ENCODE measurements at places on chromosomes 5 and 9.

DNA sequence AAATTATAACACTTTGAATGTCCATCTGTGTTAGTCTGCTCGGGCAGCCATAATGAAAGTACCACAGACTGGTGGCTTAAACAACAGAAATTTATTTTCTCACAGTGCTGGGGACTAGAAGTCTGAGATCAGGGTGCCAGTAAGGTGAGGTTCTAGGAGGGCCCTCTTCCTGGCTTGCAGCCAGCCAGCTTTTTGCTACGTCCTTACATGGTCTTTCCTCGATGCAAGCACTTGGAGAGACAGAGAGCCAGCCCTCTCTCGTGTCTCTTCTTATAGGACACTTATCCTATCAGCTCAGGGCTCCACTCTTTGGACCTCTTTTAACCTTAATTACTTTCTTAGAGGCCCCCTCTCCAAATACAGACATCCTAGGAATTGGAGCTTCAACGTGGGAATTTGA is 351.8 kb downstream of the SPOCK1 start:
- DNase-seq, result no peak

DNA sequence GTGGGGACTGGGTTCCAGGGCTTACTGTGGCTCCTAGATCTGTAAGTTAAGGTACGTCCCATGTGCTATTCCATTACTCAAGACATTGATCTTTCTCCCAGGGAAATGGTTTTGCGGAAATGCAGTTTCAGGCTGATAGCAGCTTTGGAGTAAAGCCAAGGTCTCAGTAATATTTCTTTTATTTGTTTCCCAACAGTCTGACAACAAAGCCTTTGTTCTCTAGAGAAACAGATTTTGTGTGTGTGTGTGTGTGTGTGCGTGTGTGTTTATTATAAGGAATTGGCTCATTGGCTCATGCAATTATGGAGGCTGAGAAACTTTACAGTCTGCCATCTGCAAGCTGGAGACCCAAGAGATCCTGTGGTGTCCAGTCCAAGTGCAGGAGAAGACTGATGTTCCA is 12.1 kb upstream of the POC5 start:
- DNase-seq, result no peak

DNA sequence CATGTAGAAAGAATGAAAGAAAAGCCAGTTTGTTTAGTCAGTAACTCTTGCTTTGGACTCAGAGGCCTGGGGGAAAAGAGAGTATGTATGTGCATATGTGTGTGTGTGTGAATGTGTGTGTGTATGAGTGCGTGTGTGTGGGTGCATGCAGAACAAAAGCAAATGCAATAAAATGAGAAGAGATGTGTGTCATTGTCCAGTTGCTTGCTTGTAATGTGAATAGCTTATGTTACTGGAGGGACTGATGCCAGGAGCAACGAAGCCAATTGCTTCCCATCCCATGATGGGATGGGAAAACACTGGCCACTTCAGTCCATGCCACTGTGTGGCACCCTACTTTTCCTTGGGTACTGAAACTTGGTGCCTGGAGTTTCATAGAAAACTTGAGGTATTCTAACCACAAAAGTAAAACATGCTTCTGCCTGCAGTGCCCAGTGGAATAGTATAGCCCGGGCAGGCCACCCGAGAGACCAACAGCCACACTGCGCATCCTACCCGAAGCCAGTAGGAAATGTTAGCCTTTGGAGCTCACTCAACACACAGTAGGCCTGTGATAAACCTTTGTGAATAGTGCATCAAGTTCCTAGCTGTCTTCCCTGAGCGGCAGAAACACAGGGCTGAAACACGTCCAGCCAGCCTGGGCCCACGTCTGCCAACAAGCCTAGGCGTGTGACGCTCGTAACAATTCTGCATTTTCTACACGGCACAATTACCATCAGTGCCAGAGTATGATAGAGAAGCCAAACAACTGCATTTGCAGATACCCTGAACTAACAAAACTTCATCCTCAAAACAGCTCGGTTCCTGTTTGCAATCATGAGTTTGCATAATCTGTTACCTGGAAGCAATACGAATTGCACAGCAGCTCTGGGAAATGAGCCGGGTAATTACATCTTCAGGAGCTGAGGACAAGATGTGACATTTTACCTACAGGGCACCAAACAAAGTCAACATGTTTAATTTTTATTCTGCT is 198.1 kb downstream of the SYK start:
- no peak for DNase-seq

DNA sequence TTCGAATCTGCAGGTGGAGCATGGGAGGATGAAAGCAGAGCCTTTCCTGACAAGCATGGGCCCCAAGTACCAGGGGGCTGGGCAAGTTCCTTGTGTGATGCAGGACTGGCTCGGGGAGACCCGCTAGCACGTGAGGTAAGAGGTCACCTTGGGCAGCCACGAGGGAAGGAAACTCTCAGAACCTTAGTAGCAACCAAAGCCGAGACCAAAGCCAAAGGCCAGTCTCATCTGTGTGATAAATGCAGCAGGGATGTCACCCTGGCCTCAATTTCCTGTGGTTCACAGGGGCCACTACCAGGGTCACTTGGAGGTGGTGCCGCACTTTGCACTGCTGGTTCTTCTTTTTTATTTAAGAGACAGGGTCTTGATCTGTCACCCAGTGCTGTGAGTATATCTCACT is 39.5 kb downstream of the PRRT1B start:
- DNase-seq, result no peak

GRCh38 chr5:139694556-139695177 is 46.5 kb downstream of the CXXC5 start:
- no peak for DNase-seq

DNA sequence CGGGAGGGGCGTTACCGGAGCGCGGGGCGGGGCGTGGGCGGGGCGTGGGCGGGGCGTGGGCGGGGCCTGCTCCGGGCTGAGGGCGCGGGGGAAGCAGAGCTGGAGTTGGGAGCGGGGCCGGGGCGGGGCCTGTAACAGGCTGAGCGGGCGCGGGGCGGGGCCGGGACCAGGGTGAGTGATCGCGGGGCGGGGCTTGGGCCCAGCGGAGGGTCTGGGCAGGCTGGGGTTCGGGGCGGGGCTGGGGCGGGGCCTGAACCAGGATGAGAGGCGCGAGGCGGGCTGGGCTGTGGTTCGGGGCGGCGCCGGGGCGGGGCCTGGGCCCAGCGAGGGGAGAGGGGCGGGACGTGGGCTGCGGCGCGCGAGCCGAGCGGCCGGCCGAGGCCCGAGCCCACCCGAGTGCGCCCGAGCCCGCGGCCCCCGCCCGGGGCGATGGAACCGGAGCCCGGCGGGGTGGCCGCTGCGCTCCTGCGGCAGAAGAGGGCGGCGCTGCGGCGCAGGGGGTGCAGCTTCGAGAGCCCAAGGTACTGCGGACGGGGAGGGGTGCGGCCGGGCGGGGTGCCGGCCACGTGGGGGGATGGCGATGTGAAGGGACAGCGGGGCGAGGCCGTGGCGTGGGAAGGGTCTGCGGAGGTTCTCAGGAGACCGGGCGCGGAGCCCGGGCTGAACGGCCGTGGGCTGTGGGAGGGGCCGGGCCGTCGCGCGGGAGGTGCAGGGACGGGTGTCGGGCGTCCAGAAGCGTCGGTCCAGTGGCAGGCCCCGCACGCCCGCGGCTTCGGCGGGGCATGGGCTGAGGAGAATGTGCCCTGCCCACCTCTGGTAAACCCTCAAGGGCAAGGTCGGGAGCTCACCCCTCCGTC is 39.5 kb upstream of the GARNL3 start:
- DNase-seq, result peak; percentile 99

- DNase-seq, result no peak
These were observed 14.6 kb downstream of the FGF1 start for GRCh38 chr5:142671266-142671665.

DNA sequence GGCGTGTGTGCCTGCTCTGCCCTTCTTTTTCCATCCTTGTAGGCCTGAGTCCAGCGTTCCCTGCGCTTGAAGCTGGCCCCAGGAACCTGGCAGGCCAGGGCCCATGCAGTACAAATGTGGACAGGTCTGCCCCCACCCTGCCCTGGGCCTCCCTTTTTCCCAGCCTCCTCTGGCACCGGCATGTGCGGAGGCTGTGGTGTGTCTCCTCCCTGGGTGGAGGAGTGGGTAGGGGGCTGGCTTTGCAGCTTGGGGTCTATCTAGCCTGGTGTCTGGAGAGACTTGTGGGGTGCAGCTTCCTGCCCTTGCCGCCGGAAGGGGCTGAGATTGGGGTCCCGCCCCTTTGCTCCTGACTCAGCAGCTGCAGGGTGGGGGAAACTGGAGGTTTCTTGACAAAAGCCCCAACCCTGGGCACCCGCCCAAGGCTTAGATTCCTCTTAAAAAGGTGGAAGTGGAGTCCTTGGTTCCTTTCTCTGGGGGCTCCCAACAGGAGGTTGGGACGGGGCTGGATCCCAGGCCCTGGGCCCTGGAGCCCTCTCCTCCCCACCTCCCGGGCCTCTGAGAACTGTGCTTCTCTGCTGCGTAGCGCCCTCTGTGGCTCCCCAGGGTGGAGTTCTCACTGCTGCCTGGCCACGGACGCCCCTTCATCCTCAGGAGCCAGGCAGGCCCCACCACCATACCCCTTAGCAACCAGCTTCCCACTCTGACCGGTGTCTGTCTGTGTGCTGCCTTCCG is 18.0 kb downstream of the RXRA start:
- no peak for DNase-seq

DNA sequence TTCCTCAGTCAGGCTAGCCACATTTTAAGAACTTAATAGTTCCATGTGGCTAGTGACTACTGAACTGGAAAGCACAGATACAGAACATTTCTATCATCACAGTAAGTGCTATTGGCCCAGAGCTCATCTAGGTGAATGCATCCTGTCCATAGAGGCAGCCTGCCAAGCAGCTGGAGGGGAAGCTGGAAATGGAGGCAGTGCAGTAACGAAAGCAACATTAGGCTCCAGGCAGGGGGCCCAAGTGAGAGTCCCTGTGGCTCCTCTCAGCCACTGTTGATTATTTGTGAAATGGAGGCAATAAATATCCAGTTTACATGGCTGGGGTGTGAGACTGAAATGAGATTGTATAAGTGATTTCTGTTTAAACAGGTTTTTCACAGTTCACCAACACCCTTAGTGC is 227.2 kb upstream of the KLF9 start:
- peak; percentile 66 for DNase-seq

DNA sequence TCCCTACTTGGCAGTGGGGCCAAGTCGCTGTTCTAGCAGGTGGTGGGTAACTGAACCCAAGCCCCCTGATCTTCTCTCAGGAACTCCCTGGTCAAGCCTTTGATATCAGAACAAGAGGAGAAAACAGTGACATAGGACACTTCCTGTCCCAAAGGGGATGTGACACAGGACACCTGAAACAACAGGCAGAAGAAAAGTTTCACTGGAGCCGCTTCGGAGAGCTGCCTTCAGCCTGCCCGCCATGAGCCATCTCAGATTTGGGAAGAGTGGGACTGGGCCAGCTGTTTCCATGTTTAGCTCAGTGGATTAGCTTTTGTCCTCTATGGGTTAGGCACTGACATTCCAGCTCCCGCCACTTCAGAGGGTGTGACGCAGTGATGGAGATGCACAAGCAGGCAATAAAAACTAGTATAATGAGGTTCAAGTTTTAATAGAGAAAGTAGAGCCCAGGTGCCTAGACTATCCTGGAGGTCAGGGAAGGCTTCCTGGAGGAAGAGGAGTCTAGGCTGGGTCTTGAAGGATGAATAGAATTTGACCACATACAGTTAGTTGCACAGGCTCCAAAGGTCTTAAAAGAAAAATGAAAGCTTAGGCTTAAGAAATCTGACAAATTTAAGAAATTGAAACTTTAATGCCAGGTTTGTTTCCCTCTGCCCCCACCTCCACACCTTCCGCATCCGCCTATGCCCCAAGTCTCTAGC is 104.1 kb upstream of the SPRY4 start:
- DNase-seq, result no peak

GRCh38 chr5:76385540-76385939 is 17.5 kb upstream of the IQGAP2 start:
- DNase-seq, result no peak

DNA sequence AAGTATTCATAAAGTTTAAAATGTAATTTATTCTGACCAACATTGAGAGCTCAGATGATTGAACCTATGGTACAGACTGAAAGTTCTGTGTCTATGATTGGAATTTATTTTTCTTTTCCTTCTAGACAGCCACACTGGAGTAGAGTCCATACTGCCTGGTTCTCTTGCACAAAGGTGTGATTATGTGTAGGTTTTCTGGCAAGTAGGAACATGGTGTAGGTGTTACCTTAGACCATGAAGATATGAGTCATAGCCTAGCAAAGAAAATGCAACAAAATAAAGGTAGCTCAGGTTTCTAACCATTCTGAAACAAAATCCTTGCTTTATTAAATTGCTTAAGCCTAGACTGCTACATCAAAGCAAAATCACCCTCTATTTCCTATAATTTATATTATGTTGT is 143.4 kb downstream of the CDH12 start:
- DNase-seq, result no peak

DNA sequence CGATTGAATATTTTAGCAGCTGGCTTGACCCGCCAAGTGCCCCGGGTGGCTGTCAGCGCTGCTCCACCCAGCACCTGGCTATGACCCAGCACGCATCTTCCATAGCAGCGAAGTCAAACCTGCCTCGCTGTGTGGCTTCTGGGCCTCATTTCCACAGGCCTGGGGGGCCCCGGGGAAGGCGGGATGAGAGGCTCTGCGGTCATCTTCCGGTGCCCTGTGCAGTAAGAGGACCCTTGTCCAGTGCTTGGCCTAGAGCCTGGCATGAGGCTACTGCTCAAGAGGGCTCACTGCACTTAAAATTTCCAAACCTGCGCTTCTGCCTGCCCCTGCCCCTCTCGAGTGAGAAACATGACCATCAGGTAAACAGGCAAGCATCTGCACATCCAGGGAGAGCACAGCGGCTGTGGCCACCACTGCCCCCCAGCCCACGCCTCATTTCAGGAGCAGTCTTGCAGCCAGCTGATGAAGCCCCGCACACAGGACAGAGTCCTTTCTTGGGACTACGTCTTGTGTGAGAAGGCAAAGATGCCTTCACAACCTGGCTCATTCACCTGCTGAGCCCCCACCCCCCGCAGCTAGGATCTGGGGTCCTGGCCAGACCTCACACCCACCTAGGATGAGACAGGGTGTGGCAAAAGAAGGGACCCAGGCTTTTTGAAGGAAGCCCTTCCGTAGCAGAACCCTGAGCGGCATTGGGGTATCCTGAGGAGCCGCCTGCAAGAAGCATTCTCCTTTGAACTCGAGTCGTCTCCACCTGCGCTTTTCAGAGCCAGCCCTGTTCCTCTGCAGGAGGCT is 69.5 kb upstream of the UNC5A start:
- no peak for DNase-seq

GRCh38 chr5:120874081-120874862 is 410.2 kb downstream of the PRR16 start:
- DNase-seq, result no peak

DNA sequence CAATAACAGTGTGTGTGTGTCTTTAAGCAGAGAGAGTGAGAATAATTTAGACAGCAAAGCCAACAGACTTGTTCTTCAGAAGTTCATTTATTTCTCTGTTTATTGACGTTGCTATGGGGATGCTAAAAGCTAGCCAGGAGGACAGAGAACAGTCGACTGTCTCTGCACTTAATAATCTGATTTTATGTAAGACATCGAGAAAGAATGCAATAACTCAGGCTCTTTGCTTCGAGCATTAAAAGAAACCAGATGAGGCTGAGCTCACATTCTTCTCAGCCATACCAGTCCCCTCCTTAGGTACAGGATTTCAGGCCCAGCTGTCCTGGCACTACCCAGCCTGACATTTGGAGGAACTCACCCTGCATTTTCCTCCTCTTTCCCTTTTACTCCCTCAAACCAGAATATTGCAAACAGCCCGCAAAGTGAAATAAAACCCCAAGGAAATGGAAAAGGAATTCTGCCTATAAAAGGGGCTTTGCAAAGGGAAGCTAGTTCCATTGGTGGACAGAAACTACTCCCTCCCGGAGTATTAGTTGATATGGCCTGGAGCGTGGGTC is 44.5 kb upstream of the DPYSL3 start:
- DNase-seq, result peak; percentile 29
